Glomerular endothelial cell (primary cell): ENCODE measurements at places on chromosomes 1 and 21. TPM values are rescaled to one million over a fixed set of nuclear protein-coding genes. Genes with fewer than 3 reads are reported as not detected.

The ZNF648 gene
- total RNA-seq, result not detected in 2 replicates

- no peak for DNase-seq
Observed at GRCh38 chr21:31308584-31308983, 35.5 kb downstream of the TIAM1 start.

GRCh38 chr21:41429925-41430491, 4.0 kb downstream of the MX1 start:
- no peak for DNase-seq

DNA sequence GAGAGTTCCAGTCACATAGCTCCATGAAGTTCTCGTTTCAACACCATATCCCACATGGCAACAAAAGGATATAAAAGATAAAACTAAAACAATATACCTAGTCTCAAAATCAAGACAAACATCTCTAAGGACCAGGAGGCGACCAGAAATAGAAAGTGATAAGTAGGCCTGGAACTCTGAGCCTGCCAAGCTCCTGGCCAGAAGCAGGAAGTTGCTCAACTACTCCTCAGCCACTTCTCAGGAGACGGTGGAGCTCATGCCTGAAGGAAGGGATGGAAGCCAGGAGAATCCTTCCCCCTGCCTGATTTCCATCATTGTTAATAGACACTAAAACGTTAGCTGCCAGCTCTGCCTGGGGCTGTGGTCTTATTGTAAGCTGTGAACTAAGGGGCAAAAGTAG, 94.7 kb downstream of the DISP1 start:
- DNase-seq, result no peak

GRCh38 chr1:197485790-197486189, 217.7 kb downstream of the CRB1 start:
- no peak for DNase-seq

GRCh38 chr1:6285336-6285735, 24.4 kb upstream of the GPR153 start:
- DNase-seq, result no peak

GRCh38 chr1:59146056-59146455, 150.8 kb upstream of the FGGY start:
- DNase-seq, result no peak

- no peak for DNase-seq
Observed at GRCh38 chr21:34148826-34149558, 75.6 kb downstream of the MRPS6 start.

DNA sequence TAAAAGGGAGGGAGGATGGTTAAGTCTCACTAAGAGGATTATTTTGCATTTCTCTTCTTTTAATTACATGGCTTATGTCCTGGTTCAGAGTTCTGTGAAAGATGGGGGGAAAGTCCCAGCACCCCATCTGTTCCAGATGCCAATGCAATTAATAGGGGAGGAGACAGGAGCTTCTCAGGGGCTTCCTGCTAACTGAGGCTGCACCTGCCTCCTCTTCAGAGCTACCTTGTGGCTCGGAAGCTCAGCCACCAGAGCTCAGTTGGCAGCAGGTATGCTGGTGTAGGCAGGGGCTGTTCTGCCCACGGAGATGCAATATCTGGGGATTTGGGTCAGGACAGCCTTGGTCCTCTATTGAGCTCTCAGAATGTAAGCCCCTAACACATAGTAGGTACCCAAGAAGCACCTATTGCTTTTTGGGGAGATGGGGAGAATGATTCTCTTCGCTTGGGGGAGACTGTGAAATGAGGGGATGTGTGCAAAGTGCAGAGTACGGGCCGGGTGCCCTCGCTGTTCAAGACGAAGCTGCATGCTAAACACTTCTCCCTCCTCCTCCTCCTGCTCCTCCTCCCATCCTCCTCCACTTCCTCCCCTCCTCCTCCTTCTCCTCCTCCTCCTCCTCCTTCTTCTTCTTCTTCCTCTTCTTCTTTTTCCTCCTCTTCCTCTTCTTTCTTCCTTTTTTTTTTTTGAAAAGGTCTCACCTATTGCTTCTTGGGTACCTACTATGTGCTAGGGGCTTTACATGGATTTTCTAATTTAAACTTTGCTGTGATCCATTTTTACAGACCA, 279.0 kb downstream of the PTPRU start:
- DNase-seq, result no peak
